ENCODE measurements at places on chromosomes 12 and 14.

DNA sequence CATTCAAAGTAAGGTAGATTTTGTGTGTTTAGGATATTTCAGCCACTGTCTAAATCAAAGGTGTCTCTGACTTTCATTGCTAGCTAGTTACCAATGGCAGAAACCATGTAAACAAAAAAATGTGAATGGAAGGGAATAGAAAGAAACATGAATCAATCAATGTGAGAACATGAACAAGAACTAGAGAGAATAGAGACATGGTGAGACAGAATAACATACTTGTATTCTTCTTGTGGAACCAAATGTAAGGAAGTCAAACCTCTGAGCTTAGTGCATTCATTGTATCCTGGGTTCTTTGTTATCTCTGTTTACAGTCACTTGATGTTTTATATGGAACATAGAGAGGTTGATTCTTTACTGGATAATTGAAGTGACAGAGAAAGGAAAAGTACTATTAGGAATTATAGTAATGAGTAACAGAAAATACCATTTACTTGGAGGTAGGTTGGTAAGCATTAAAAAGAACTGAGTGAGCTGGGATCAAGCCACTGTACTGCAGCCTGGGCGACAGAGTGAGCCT, 2.6 kb upstream of the WNK1 start:
- DNase-seq = no peak

GRCh38 chr12:2783936-2784600, 10.7 kb upstream of the FKBP4 start:
- DNase-seq = peak; percentile 47

- no peak for DNase-seq
Measured at GRCh38 chr12:69062621-69063237, 129.8 kb upstream of the CPM start.

DNA sequence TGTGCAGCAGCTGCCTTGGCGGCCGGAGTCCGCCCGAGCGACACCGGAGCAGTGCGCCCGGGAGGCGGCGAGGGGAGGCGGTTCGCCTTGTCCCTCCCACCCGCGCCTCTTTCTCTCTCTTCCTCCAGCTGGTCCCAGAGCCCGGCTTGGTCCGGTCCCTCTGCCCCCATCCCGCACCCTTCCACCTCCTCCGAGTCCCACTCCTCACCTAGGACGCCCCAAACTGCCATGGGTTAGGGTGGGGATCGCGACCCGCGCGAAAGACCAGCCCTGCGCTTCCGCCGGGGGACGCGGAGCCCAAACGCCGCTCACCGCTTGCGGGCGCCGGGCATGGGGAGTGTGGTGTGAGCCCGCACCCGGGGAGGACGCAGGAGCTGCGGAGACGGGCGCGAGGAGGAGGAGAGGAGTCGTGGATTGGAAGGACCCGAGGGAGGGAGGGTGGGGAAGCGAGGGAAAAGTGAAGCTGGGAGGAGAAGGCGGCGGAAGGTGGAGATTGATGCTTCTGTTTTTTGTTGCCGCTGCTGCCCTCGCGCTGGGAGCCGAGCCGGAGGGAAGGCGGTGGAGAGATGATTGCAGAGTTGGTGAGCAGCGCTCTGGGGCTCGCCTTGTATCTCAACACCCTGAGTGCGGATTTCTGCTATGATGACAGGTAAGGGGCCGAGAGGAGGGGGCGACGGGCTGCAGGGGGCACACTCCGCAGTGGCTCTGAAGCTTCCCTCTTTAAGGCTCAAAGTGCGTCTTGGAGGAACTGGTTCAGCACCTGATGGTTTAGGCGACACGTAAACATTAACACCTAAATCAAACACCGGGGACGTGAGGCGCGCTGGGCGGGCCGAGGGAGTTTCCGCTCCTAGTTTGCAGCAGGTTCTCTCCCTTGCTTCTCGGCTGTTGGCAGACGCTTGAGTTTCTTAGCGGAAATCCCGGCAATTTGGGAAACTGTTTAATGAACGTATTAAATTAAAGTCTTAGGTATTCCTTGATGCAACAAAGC, 610 bp downstream of the TMTC2 start:
- DNase-seq = peak; percentile 36

GRCh38 chr12:120332523-120332922, 4.9 kb upstream of the PLA2G1B start:
- no peak for DNase-seq

- no peak for DNase-seq
Measured at GRCh38 chr12:131867471-131867870, 27.0 kb upstream of the ULK1 start.

DNA sequence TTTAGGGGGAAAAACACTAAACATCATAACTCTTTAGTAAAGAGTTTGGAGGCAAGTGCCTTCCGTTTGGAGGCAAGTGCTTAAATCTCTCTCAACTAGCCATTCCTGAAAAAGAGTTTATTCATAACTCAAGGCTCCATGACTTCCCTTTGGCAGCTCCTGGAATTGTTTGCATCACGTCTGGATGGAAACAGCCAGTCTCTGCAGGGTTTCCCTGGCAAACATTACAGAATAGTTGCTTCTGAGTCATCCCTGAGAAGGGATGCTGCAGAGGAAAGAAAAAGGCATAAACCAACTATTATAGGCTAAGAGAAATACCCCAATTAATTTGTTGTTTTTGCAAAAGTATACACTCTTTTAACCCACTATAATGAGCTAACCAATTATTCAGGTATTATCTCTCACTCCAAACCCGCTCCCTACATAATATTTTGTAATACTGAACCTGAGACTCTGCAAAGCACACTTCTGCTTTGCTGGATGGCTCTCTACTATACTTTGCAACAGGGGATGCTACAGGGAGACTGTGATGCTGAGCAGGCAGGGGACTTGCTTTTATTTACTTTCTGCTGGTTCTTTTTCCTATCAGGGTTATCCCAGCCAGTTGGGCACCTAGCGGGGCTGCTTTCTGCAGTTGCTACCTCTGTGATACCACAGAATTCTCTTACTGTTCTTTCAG, 497.7 kb downstream of the FUT8 start:
- DNase-seq = no peak

GRCh38 chr14:103943673-103944072, 1.3 kb upstream of the RD3L start:
- DNase-seq = no peak

GRCh38 chr12:57632958-57633840, at the start of gene B4GALNT1:
Gene B4GALNT1, minus strand, starts transcription at chr12:57633201. Its CDS starts 1,069 bp downstream, at chr12:57632132.
- peak; percentile 65 for DNase-seq

DNA sequence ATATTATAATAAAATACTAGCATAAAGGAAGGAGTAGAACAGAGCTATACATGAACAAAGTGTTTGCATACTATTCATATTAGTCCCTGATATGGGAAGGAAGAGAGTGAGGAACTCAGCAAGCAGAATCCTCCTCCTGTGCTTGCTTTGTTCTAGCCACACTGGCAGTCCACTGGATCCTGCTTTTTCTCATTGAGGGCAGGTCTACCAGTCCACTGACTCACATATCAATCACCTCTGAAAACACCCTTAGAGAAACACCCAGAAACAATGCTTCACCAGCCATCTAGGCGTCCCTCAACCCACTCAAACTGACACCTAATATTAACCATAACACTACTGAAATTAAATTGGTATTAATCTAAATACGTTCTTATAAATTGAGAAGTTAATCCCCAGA, 1861.7 kb upstream of the SEL1L start:
- no peak for DNase-seq

GRCh38 chr12:101670007-101670671, 27.3 kb upstream of the CHPT1 start:
- DNase-seq = no peak

- DNase-seq = no peak
Measured at GRCh38 chr12:65996146-65996545, 134.4 kb downstream of the LLPH start.

DNA sequence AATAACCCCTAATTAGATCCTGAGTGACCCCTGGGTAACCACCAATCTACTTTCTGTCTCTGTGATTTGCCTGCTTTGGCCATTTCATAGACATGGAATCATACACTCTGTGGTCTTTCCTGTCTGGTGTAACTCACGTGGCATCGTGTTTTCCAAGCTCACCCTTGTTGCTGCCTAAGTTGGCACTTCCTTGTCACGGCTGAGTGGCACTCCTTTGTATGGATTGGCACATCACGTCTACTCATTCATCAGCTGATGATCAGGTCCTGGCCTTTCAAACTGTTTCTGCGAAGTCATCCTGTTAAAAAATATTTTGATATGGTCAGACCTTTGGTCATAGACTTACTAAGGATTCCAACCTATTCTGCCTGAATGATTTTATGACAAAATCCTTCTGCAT, 87.7 kb downstream of the GLT1D1 start:
- DNase-seq = no peak

- DNase-seq = no peak
Measured at GRCh38 chr14:103156651-103157378, 33.6 kb downstream of the TNFAIP2 start.

DNA sequence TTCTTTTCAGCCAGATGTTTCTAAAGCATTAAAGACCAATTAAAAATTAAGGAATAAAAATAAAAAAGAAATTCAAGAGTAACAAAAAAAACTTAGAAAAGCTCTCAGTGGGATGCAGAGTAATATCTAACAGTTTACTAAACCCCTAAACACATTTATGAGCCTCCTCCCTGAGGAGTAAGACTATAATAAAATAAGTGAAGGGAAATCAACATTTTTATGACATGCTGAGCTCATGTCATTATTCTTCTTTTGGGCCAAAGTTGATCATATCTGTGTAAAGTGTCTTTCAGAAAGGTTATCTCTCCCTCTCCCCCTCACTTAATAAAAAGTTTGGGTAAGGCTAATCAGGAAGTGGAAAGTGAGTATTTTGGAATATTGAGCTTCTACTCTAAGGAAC, 122.1 kb downstream of the MYRFL start:
- no peak for DNase-seq

GRCh38 chr14:96938946-96939345, 141.8 kb downstream of the VRK1 start:
- no peak for DNase-seq

DNA sequence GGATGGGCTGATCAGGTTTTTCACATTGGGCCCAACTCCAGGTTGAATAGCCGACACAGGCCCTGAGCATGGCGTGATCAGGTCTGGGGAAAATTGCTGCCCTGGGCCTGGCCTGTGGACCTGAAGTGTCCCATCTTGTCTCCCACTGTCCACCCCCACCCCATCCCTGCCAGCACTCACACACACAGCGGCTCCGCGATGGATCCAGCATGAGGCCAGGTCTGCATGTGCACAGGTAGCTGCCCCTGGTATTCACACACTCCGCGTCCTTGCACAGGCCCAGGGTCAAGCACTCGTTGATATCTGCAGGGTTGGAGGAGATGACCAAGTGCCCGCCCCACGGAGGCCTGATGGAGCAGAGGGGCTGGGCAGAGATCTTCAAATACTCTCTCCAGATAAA, 38.7 kb downstream of the ISCA2 start:
- DNase-seq = no peak

- DNase-seq = peak; percentile 48
Measured at GRCh38 chr14:24310646-24311604, at the start of gene LTB4R. Gene LTB4R, plus strand, starts transcription at chr14:24311502. Its CDS starts 4,150 bp downstream, at chr14:24315652.

DNA sequence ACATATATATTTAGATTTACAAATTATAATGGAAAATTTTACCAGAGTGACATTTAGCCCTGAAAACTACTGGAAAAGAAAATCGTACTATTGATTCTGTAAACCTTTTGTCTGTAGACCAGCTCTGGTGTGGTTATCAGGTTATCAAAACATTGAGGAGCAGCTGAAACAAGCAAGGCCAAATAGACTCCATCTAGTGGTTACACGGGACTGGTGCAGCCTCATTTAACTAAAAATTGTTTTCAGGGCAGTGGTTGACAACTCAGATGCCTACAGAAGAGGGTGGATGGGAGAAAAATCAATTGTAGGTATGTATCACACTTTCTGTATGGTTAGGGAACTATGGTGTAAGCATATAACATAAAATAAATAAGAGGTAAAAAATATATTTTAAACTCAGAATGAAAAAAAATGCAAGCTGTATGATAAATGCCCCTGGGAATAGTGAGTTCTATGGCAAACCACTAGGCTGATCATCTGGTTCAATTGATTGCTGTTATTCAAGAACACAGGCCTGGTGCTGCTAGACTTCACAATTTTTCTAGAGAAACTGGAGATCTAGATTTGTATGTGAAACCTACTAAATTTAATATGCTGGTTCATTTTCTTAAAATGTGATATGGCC, 51.2 kb downstream of the ACSS3 start:
- DNase-seq = no peak

DNA sequence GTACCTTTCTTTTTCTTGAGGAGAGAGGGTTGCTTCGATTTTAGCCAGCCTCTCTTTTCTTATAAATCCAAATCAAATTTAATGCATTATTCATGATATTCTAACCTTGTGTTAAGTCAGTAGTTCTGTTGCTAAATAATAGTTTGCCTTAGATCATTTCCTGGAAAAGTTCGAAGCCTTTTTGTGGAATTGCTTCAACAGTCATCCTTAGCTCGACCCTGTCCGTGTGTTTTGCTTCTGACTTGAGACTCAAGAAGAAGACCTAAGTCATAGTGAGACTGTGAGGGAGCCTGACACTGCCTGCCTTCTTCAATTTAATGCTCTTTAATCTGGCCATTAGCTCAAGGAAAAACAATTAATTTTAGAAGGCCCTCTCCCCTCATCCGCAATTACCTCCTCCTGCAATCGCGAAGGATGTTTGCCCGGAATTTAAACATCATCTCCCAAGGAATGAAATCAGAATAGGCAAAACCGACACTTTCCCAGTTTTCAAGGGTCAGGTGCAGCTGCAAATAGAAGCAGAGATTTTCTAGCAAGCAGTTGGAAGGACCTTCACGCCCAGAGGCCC, 453 bp upstream of the SLC4A8 start:
- DNase-seq = no peak

GRCh38 chr12:108884116-108885012, 4.5 kb downstream of the DAO start:
- peak; percentile 72 for DNase-seq

DNA sequence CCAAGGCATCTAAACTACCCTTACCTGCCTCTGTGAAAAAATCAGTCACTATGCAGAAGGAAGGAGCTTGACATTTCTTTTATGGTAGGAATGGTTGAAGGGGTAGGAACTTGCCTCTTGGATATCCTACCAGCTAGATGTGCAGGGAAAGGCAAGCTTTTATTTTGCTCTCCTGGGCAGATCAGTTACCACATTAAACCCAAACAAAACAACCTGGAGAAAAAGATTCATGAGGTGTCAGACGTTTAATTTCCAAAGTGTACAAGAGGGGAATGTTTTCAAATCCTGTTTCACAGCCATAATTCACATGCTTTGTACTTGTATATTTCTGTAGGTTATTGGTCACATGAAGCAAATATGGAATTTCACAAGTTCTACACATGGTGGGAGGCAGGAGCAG, 67.0 kb upstream of the IFNG-AS1 start:
- no peak for DNase-seq

- DNase-seq = no peak
Measured at GRCh38 chr12:21566907-21567394, 37.7 kb downstream of the GYS2 start.

- DNase-seq = no peak
Measured at GRCh38 chr12:51886021-51886710, 1.7 kb upstream of the ANKRD33 start.

GRCh38 chr14:102371361-102371760, 8.6 kb downstream of the TECPR2 start:
- DNase-seq = no peak

DNA sequence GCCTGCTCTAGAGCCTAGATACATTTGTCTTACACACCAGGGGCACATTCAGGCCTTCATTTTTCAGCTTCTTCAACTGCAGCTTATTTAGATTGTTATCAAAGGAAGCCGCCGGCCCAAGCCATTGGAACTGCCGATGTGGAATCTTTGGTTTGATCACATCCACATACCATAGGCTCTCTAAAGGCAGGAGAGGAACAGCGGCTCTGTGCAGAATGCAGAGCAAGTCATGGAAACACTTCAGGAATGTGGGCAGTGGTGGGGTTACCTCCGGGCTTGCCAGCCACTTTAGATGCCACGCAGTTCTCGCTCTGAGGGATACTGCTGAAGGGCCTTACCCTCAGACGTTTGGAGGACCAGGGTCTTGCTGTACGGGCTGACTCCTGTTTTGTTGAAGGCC, 53.4 kb upstream of the PYGL start:
- no peak for DNase-seq
